Renal pelvis (tissue), 12 donors: ENCODE measurements at places on chromosomes 5 and 9.
A peak's percentile ranks its signal among the peaks of the same experiment; 100 is the strongest.

DNA sequence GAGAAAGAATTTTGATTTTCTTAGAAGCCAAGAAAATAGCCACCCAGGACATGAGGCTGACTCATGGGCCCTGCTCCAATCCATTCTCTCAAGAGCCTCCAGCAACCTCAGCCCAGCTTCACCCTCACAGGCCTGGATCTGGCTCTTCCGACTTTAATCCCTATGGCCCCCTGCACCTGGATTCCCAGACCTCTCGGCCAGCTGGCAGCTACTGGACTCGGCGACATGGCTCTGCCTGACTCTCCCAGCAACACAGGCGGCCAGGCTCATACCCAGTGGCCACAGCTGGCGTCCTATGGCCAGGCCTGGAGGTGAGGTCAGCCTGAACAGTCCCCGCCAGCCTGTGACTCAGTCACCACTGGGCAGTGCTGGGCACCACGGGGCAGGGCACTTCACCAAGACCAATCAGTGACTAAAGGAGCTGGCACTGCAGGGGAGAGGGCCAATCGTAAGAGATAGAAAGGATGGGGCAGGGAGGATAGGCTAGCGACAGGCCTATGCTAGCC is 6.2 kb upstream of the PDLIM4 start:
- DNase-seq = no peak

- DNase-seq = no peak
Measured at GRCh38 chr9:123508048-123508447, 152.1 kb downstream of the CRB2 start.

DNA sequence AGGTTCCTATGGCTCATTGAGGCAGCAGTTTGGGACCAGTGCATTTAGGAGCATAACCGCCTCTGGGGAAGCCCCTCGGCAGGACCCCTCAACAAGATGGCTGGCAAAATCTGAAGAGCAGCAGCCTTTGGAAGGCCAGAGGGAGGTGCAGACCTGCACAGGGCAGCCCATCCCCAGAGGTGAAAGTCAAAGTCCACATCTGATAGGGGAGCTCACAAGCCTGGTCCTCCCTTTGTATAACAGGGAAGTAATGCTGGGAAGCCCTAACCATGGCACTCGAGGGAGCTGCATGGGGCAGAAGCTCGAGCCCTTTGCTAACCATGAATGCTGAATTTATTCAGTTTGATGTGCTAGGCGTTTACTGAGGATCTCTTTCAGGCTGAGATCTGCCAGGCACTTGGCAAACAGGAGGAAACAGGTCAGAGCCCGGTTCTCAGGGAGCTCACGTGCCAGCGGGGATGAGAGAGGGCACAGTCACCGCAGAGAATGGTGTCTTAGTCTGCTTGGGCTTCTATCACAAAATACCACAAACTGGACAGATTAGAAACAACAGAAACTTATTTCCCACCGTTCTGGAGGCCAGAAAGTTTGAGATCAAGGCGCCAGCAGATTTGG is 114.1 kb downstream of the GABBR2 start:
- no peak for DNase-seq

DNA sequence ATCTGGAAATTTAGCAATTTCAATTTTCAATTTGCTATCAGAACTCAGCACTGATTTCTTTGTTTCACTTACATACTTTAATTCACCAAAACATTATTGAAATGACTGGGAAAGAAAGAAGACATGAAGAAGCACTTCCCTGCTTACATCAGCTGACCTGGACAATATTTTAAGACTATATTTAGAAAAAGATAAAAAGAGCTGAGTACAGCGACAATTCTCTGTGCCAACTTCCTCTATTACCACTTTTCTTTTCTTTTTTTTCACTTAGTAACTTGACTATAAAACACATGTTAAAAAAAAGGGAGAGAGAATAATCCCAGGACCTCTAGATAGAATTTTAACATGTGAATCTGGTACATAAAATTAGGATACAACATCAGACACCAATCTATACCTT is 35.6 kb downstream of the MEF2C start:
- DNase-seq = no peak

DNA sequence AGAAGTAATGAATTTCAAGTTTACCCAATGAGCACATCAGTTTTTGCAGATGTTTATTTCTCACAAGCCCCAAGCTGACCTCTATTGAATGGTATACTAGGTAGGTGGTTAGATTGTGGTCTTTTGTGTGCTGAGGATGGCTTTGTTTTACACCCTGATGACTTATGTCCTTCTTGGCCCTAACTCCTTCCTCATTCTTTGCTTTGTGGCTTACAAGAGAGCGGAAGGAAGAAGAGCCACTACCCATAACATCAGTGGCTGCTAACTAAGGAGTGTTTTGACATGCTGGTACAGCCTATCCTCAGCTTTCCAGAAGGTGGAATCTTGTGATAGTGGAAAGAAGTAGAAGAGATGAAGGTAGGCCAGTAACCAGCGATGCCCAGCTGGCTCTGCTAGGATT is 85.7 kb upstream of the NTRK2 start:
- no peak for DNase-seq

GRCh38 chr9:82367016-82367415 is 378.4 kb downstream of the SPATA31D1 start:
- DNase-seq = no peak

DNA sequence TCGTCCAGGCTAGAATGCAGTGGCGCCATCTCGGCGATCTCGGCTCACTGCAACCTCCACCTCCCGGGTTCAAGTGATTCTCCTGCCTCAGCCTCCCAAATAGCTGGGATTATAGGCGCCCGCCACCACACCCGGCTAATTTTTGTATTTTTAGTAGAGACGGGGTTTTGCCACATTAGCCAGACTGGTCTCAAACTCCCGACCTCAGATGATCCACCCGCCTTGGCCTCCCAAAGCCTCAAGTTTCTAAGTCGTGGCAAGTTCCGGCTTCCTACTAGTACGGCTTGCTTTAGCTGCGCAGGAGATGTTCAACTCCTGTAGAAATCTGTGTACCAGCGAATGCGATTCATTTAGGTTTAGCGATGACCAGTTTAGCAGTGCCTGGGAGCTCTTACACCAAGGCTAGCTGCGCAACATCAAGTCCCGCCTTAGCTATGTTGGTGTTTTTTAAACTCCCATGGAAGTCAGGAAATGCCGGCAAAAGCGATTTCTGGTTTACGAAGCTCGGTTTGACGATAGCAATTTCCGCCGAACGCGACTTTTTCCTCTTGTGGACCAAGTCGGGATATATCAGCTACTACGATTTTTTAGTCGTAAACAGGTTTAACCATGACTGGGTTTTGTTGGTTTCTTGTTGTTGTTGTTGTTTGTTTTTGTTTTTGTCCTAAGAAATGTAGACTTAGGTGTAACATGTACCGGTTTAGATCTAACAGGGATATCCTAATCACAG is 46.4 kb downstream of the ANXA2R start:
- DNase-seq = peak; percentile 21

DNA sequence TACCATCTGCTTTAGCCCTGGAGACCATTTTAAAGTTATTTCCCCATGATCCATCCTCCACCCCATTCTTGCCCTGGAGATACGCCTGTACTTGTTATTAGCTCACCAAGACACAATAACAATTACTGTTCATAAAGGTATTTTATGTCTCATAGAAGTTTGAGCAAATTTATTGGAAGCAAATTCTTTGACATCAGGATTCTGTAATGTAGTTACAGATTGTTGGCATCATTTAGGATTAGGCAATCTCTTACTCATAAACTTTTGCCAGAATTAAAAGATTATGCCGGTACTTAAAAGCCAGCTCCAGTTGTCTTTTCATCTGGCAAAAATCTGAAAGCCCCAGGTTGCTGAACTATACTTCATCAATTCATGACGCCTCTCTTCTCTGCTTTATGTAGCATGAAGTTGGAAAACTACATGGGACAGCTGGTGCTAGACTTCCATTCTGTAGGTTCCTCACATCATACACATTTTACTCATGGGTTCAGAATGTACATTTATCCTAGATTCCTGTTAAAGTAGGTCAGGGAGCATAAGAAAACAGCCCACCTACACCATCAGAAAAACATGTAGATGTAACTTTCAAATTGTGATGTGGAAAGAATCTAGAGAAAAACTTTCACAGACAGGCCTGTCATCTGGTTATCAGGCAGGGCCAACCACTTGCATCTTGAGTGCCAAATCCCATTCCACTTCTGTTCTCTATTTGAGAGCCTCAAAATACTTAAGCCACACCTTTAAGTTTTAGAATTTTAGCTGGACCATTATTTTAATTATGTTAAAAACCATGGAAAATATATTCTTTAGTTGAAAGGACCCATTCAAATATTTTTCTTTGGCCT is 14.0 kb downstream of the ATP10B start:
- no peak for DNase-seq

GRCh38 chr5:145991044-145991575 is 54.7 kb downstream of the SH3RF2 start:
- no peak for DNase-seq

GRCh38 chr9:124870723-124871122 is 8.8 kb downstream of the ARPC5L start:
- no peak for DNase-seq

DNA sequence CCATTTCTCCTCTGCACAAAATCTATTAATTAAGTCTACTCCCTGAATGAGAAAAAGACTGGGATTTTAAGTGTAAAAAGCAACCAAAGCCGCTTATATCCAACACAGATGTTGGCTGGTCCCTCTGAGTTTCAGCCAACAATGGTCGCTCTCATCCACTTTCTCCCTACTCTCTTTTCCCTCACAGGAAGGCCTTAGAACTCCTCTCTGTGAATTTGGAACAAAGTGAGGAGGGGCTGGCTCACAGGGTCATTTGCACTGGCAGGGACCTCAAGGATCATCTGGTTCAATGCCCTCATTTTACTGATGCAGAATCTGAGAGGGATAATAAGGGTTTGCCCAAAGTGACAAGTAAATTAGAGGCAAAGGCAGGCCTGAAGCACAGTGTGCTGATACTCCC is 64.0 kb downstream of the DPYSL3 start:
- DNase-seq = no peak

GRCh38 chr9:27157097-27157496 is 48.1 kb downstream of the TEK start:
- no peak for DNase-seq

- no peak for DNase-seq
Measured at GRCh38 chr5:45796959-45797553, 100.9 kb upstream of the HCN1 start.

GRCh38 chr5:50710838-50711237 is 44.4 kb downstream of the PARP8 start:
- no peak for DNase-seq

DNA sequence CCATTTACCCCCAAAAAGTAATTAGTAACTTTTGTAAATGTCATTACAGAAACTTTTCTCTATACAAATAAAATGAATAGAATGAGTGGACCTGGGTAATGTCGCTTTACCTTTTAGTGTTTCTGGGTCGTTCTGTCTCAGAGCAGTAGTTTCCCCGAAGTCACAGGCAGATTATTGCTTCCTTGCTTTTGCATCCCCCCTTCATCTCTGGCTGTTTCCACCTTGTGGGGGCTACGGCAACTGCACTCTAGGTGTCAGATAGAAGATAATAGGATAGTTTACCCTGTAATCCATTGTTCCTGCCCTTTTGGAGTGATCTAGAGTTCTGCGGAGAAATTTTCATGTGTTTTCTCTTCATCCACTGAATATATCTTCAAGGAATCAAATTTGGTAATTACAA is 68.7 kb downstream of the PRR16 start:
- DNase-seq = no peak

- no peak for DNase-seq
Measured at GRCh38 chr9:116152941-116153764, 438 bp upstream of the PAPPA start.

DNA sequence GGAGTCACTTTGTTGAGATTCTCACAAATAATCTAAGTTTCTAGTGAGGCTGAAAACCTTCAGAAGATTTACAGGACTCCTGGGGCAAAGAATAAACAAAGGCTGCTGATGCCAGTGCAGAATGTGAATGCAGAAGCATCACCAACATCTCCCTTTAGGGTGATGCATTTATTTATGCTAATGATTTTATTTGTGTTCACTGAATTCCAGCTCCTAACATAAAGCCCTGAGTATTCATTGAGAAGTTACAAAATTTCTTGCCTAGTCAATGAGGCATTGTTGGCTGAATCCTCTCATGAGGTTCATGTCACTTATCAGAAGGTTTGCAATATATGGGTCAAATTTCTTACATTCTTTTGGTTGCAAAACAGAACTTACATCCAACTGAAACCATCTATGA is 70.0 kb downstream of the GRIN3A start:
- DNase-seq = no peak

DNA sequence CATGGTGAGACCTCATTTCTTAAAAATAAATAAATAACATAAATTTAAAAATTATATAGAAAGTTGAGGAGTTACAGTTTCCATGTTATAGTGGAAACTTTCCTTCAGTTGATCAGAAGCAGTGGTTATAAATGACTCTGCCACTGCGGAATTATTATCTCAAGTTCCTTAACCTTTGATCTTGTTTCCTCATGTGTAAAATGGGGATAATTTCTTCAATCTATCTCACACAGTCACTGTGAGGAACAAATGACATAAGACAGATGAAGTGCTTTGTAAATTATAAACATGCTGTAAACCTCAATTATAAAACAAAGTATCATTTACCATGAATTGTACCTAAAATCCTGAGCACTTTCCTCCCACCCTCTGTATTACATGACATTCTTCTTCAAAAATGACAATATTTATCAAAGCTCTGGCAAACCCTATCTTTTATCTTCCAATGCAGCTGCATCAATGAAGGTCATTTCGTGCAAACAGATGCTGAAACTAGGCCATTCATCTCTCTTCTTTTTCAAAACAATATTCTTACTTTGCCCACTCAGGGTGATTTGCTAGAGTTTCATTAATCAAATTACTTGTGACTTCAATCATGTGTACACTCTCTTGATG is 46.8 kb downstream of the TMEM245 start:
- no peak for DNase-seq

DNA sequence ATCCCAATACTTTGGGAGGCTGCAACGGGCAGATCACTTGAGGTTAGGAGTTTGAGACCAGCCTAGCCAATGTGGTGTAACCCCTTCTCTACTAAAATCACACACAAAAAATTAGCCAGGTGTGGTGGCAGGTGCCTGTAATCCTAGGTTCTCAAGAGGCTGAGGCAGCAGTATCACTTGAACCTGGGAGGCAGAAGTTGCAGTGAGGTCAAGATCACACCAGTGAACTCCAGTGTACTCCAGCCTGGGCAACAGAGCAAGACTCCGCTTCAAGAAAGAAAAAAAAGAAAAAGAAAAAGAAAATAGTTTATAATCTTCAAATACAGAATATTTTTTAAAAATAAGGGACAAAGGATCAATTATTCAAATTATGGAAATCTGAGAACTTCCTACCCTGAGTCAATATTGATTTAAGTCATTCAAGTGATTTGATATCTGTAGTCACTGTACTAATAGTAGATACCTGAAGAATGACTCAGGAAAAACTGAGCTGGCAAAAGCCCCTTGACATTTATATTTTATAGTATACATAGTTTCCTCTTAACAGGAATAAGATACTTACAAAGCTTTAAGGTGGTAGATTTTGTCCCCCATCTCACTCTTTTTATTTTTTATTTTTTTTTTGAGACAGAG is 61.8 kb downstream of the PTBP3 start:
- DNase-seq = no peak

DNA sequence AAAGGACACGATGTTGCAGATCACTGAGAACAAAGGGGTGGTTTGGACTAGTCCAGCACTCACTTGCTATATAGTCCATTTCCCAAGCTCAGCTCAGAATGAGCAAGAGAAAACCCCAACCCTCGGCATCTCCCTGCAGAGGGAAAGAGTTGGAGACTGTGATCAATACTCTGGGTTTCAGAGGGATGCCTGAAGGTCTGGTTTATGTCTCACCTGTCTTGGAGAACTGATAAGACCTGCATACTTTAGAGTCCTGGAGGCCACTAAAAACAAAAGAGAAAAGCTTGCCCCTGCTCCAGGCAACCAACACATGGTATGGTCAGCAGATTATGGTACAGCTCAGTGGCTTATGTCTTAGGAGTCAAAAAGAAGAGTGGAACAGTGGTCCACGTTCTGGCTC is 1006.9 kb downstream of the CDH9 start:
- DNase-seq = no peak
